Activated T-helper 1 cell treated with anti-CD3 and anti-CD28 coated beads, Interleukin-2, amount 50 U/mL, for 16 hours (primary cell): ENCODE measurements at places on chromosomes 5 and 9.

GRCh38 chr5:39373791-39374190, 9.5 kb upstream of the C9 start:
- DNase-seq = no peak

GRCh38 chr9:127015921-127016512, 101.4 kb downstream of the RALGPS1 start:
- no peak for DNase-seq

GRCh38 chr5:132008961-132009680, 2.3 kb downstream of the ACSL6 start:
- no peak for DNase-seq

- no peak for DNase-seq
These were observed 314.0 kb downstream of the PIK3R1 start for GRCh38 chr5:68529581-68529980.

DNA sequence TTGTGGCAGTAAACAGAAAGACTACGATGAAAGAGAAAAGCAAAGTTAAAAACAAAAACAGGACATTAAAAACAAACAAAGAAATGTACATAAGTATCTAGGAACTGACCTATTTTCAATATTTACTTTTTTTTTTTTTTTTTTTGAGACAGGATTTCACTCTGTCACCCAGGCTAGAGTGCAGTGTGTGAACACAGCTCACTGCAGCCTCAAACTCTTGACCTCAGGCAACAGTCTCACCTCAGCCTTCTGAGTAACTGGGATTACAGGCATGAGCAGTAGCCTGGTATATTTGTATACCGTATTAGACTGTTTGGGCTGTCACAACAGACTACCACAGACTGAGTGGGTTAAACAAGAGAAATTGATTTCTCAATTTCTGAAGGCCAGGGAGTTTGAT, 1189.1 kb downstream of the CDH9 start:
- DNase-seq = no peak

GRCh38 chr5:142545650-142546322, 140.1 kb downstream of the FGF1 start:
- DNase-seq = no peak

DNA sequence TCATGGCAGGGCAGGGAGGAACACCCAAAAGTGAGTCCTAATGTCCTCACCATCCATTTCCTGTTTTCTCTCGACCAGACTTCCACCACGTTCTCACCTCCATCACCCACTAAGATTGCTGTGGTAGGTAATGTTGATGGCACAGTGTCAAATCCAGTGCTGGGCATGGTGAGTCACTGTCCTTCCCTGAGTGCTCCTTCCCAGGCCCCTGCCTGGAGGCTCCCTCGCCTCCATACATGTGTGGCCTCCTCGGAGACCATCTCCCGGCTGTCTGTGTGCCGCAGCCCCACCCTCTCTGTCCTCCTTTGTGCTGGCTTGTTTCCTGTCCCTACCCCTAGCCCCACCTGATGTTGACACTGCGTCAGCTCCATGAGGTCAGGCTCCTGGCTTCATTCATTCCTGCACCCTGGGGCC, 177.5 kb downstream of the SYK start:
- no peak for DNase-seq

- no peak for DNase-seq
These were observed 110.9 kb upstream of the LPAR1 start for GRCh38 chr9:111149018-111149759.

- DNase-seq = no peak
These were observed 11.8 kb downstream of the ITGA1 start for GRCh38 chr5:52799358-52799982.

GRCh38 chr5:172800088-172800551, 29.1 kb upstream of the DUSP1 start:
- DNase-seq = no peak

GRCh38 chr5:133861161-133861737, 107.2 kb downstream of the C5orf15 start:
- no peak for DNase-seq

DNA sequence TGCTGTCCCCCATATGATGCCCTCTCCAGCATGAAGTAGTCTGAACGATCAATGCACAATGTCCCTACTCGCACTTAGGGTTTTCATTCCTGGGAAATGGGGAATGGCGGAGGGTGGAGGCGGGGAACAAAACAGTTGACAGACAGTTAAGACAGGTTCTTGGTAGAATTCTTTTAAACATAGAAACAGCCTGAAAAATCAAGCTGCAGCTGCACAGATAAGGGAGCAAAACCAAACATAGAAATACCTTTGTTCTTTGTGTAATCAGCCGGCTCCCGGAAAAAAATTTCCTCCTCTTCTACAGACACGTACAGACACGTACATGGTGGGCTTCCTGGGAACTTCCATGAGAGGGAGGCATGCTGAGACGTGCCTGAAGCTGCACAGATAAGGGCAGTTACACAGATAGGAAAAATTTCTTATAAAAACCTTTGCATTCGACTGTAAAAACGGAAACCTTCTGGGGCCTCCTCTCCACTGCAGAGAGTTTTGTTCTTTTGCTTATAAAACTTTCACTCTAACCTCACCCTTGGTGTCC, 662.4 kb upstream of the PTPRD start:
- no peak for DNase-seq

GRCh38 chr9:86985132-86985647, 37.9 kb upstream of the GAS1 start:
- DNase-seq = no peak

- no peak for DNase-seq
These were observed 2.2 kb downstream of the BARX1 start for GRCh38 chr9:93952784-93953495.

- no peak for DNase-seq
These were observed 30.4 kb downstream of the GPR21 start for GRCh38 chr9:123063896-123064295.

- DNase-seq = no peak
These were observed 70.3 kb downstream of the RIGI start for GRCh38 chr9:32455738-32456137.

DNA sequence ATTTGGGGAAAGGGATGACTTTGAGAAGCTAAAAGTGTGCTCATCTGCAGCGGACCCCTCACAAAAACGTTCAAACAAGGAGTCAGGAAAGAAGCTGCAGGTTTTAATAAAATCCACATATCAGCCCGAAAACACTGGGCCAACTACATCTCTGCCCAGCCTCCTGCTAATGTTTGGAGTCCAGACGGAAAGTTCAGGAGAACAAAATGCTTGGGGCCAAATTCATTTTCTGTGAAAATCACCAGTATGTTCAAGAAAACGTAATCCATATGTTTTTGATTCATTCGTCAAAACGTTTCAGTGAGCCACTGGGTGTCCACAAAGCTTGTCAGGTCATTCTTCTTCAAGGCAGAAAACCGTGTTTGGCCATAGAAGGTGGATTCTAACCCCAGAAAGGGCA, 87.5 kb upstream of the GAS1 start:
- no peak for DNase-seq

DNA sequence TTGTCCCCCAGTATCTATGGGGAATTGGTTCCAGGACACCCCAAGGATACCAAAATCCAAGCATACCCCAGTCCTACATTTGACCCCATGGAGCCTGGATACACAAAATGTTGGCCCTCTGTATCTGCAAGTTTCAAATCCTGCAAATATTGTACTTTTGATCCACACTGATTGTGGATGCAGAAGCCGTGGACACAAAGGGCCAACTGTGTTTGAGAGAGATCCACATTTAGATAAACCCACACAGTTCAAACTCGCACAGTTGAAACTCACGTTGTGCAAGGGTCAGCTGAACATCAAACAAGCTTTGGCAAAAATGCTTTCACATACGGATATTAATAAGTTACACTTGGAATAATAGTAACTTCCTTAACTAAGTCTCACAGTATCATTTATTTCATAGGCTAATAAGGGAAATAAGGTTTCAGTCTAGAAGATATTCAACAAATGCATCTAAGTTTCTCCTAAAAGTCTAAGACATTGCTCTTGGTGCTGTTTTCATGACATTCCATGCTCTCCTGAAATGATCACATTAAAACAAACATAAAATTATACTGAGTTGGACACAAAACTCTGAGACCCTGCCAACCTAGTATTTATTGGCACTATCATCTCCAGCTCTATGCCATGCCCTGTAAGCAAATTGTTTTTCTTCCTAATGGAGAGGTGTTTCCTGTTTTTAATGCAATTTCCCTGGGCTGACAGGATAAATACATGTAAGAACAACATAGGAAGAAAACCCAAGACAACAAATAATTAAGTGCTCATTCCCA, 32.3 kb downstream of the ACTL7A start:
- DNase-seq = no peak

DNA sequence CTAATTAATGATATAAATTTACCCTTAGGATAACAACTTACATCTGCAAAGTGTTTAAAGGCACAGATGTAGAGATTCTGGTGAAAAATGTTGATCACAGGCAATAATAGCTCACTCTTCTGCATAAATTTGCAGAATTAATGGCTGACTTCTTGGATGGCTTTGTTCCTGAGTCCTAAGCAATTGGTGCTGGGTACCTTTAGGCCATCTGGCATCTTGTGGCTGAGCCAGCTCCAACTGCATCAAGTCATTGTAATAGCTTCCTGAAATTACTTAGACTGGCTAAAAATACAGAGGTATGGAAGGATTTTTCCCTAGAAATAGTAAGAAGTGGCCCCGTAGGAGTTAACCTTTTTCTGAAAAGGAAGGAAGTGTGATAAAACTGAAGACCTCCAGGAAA, 118.3 kb upstream of the MINAR2 start:
- DNase-seq = no peak

DNA sequence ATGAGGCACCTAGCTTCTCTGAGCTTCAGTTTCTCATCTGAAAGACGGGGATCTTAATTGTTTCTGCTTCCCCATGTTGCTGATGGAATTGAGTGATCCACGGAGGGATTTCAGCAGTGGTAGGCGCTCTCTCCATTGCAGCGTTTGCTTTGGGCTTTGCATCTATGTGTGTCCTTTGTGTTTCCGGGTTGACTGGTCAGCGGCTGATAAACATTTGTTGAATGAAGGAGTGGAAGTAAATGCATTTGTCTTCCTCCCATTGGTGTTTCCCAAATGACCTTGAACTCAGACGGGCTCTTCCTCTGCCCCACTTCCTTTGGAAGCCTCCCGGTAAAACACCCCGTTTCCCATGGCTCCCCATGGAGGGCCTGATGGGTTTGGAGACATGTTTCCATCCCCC, 117.2 kb downstream of the GAPVD1 start:
- no peak for DNase-seq

DNA sequence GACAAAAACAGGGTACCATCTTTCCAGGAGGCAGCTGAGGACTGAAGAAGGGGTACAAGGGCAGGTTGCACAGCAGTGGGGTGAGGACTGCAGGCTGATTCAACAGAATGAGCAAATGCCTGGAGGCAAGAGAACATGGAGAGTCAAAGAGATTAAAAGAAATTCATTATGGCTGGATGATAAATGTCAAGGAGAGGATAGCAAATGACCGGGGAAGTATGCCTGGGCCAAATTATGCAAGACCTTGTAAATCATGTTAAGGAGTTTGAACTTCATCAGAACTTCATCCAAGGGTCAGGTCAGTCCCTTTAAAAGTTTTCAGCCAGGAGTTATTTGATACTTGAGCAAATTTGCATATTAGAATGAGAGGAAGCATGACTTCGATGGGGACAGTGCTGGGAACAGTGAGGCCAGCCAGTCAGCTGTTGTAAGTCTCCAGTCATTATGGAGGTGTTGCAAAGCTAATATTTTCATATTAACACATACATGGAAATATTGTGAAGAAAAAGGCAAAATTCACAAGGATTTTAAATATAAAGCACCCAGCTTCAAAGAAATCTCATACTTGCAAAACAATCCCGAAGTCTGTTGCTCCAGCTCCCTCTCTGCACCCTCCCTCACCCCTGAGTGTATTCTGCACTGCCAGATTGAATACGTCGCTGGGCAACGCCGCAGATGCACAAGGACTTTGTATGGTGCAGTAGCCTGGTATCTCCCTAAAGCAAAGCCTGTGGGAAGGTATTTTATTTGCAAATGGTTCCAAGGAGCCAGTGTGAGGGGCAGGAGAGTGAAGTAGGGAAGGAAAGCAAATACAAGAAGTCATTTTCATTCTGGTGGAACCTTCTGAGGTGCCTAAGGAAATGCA, 509.8 kb upstream of the TLE4 start:
- DNase-seq = no peak

DNA sequence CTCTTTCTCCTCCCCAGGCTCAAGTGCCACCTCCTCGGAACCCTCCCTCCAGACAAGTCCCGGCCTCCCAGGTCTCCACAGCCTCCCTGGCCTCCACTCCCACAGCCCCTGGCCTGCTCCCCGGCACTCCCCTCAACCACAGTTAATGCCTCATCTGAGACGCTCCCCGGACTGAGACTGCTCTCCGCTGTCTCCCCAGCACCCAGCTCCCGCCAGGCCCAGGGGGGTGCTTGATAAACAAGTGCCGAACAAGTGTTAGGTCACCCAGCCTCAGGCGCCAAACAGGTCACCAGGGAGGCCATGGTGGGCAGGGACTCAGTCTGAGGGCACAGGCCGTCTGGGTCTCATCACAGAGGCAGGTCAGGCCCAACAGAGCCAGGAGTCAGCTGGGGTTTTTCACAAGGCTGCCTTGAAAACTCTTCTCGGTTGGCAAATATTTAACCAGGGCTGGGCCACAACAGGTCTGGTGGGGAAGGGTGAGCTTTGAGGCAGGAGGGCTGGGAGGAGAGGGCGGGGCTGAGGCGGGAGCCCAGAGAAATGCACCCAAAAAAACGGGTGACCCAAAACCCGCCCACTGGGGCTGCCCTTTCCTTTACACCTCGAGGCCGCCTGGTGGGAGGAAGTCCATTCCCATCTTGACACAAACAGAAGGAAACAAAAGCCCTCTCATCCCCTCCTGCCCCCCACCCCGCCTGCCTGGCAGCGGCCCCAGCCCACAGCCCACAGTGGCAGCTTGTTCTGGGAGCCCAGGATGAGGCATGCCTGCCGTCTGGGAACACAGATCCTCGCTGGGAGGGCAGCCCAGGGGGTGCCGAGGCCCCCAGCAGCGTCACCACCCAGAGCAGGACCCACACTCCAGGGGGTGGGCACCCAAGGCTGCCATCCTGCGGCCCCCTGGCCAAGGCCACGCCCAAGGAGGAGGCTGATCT, 66.6 kb upstream of the STXBP1 start:
- DNase-seq = no peak

DNA sequence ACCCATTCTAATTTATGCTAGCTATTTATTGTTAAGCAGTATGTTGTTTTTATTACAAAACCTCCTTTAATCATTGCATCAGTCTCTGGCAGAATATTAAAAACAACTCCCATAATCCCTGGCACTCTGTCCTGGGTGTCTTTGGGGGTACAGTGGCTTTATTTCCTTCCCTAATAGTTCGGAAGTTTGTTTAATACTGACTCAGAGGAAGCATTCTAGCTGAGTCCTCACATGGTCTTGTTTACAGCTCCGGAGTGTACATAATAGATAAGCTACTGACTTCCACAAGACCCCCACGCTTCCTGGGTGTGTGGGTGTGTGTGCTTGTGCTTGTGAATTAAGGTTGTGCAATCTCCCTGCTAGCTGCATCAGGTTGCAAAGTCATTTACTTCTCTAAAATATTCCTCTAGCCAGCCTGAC, 149.8 kb upstream of the CDKN2B start:
- no peak for DNase-seq
